Thyroid gland (tissue), 4 donors: ENCODE measurements at places on chromosomes 1 and 21.

GRCh38 chr21:38802050-38803026 is 3.4 kb upstream of the ETS2 start:
- DNase-seq: no peak

- no peak for DNase-seq
These were observed 92.5 kb upstream of the FMN2 start for GRCh38 chr1:239999170-239999569.

DNA sequence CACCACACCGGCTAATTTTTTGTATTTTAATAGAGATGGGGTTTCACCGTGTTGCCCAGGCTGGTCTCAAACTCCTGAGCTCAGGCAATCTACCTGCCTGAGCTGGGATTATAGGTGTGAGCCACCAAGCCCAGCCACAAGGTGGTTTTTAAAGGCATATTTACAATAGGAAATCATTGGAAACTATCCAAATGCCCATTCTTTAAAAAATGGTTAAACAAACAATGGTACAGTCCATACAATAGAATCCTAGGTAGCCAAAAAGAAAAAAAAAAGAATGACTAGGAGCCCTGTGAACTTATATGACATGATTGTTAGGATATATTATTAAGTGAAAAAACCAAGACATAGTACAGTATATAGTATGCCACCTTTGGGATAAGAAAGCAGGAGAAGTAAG is 5.3 kb downstream of the ATP2B4 start:
- no peak for DNase-seq

DNA sequence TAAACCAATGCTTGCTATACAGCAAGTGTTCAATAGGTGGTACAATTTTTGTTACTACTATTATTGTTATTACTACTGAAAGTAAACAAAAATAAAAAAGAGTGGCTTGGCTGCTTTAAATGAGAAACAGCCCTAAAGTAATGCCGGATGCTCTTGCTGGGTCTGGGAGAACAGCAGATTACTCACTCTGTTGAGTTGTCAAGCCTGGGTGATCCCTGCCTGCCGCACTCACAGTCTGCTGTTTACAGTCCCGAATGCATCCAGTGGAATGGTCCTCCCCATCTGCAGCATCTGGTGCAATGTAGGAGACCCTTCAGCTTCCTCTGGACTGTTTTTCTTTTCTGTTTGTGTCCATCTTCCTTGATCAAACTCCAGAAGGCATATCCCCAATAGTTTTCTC is 102.7 kb upstream of the IVNS1ABP start:
- no peak for DNase-seq

DNA sequence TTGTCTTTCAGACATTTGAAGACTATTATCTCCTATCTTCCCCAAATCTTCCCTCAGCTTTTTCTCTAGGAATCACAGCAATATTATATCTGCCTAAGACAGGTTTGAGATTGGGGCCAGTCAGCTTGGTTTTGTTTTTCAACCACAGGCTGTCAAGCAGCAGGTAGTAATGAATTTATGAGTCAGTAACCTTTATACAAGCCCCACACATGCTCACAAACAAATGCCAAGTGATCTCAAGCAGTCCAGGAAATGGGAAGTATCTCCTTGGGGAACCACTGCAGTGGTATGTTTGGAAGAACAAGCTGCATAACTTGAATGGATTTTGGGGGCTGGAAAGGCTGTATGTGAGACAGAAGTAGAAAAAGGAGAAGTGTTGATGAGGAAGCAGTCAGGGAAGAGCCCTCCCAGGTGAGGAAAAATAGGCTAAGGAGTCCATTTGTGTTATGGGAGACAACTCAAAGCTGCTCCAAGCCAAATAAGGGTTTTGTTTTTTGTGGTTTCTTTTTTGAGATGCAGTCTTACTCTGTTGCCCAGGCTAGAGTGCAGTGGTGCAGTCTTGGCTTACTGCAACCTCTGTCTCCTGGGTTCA is 2.1 kb downstream of the DHDDS start:
- no peak for DNase-seq

DNA sequence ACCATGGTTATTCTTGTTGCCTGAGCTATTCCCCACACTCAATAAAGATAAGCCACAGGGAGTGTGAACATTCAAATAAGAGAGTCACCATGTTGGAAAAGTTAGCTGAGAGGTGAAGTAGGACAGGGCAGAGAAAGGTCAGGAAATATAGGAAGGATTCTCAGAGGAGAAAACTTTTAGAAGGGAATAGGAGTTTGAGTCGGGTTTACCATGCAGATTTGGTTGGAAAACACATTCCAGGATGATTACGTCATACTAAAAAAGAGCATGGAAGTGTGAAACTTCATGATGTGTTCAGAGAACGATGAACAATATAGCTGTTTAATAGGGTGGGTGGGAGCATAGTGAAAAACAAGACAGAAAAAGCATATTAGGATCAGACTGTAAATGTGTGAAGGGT is 1125.3 kb upstream of the ADGRL2 start:
- no peak for DNase-seq

- no peak for DNase-seq
These were observed 65.1 kb upstream of the ATP1B1 start for GRCh38 chr1:169041366-169041765.

GRCh38 chr1:44985747-44986359 is 542 bp downstream of the EIF2B3 start:
- no peak for DNase-seq

DNA sequence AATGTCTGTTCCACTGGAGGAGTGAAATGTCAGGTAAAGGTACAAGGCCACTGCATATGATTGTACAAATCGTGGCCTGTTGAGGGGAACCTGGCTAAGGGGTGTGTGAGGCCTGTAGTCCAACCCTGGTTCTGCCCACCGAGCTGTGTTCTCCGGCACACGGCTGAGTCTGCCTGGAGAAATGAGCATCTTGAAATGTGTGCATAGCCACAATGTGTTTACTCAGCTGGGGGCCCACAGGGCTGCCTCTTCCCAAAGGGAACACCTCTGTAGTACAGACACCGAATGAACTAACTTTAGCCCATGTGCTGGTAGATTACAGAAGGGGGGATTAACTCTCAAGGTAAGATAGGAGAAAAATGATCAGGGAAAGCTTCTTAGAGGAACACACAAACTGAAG is 30.2 kb downstream of the AK4 start:
- no peak for DNase-seq

DNA sequence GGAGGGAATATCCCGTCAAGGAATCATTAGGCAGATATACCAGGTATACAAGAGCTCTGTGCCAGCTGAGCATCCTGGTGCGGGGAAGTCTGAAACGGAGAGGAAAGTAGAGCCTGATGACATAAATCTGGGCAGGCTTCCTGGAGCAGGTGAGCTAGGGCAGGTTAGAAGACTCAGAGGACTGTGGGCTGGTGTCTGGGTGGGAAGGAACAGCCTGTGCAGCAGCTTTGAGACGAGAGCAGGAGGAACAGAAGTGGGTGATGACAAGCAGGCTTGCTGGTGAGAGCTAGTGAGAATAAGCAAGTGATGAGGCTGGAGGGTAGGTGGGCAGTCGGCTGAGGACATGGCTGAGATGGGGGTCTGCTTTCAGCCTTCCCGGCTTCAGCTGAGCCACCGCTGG is 6.7 kb downstream of the CELSR2 start:
- no peak for DNase-seq

GRCh38 chr21:26554365-26554764 is 18.7 kb downstream of the CYYR1 start:
- no peak for DNase-seq

GRCh38 chr1:15224259-15224869 is 22.7 kb upstream of the FHAD1 start:
- DNase-seq: no peak

- no peak for DNase-seq
These were observed 382 bp downstream of the TRMT1L start for GRCh38 chr1:185156288-185156853.

GRCh38 chr1:61973100-61973837 is 221.4 kb upstream of the L1TD1 start:
- DNase-seq: peak; percentile 6

GRCh38 chr1:84146411-84147032 is 2.5 kb downstream of the PRKACB start:
- no peak for DNase-seq

DNA sequence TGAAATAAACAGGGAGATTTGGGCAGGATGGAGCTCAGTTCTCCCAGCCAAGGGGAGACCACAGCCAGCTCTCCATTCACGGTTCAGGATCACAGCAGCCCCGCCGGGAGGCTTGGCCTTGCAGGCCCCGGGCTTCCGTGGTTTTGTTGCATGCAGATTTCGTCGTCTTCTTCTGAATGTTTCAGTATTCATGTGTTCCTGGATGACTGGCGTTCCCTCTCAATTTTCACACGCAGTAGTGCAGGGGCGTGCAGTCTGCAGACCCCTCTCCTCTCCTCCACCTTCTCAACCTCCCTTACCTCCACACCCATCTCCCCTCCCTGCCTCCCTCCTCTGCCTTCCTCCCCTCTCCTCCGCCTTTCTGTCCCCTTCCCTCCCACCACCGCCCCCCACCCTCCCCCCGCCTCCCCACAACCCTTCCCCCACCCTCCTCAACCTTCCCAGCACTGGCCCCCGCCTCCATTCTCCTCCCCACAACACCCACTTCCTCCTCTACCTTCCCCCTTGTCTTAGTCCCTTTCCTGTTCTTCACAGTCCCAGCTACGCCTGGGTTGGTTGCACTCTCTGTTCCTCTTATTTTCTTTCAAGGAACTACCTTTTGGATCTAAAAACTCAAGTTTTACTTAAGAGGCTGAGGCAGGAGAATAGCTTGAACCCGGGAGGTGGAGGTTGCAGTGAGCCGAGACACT is 8.4 kb upstream of the SLC19A1 start:
- DNase-seq: no peak

DNA sequence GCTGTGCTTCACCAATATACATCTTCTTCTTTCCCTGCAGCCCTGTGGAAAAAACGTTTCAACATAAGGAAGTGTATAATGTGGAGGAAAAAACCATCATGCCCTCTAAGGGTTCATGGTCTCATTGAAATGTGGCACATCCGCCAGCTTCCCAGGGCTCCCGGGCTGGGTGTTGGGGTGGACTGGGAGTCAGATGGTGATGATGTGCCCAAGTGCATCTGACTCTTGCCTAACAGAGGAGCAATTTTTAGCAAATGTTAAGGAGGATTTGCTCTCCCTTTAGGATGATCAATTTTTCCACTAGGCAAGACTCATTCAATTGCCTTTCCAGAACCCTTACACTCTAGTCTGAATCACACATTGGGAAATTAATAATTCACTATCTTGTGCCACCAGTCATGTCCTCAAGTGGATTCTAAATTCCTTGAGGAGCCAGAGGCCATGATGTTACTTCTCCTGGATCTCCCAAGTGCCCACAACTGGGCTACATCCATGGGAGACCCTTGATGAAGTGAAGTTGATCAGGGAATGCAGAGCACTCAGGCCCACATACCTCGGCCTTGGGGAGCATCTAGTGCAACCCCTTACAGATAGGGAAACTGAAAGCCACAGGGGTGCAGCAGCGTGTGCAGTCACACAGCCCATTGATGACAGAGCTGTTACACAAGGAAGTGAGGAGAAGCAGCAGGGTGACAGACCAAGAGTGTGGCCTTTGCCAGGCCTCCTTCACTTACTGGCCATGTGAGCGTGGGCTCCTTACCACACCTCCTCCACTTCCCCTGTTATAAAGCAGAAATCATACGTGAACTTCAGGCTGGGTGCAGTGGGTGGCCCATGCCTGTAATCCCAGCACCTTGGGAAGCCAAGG is 100.0 kb upstream of the SLC44A3 start:
- DNase-seq: no peak

DNA sequence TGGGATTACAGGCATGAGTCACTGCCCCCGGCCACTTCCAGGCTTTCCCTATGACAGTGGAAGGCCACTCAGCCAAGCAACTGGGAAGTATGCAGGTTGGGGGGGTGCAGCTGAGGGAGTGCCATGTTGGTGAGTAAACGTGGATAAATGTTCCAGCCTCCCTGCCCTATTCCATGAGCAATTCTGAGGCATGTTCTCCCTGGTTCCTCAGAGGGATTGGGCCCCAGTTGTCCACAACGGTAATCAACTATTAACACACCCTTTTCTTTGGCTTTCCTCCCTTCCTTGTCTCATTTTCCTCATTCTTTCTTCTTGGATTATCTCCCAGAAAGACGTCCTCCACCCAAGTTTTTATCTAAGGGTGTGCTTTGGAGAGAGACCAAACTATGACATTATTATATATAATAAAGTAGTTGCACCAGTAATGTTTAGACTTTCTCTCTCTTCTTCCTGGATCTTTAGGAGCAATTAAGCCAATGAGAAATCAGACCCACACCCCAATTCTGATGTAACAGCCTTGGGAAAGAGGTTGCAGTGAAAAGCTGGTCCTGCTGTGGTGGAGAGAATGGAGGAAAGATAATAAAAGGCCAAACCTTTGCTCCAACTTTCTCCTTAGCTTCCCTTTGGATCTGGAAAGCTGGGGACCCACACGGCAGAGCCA is 6.8 kb upstream of the SLAMF9 start:
- DNase-seq: no peak

DNA sequence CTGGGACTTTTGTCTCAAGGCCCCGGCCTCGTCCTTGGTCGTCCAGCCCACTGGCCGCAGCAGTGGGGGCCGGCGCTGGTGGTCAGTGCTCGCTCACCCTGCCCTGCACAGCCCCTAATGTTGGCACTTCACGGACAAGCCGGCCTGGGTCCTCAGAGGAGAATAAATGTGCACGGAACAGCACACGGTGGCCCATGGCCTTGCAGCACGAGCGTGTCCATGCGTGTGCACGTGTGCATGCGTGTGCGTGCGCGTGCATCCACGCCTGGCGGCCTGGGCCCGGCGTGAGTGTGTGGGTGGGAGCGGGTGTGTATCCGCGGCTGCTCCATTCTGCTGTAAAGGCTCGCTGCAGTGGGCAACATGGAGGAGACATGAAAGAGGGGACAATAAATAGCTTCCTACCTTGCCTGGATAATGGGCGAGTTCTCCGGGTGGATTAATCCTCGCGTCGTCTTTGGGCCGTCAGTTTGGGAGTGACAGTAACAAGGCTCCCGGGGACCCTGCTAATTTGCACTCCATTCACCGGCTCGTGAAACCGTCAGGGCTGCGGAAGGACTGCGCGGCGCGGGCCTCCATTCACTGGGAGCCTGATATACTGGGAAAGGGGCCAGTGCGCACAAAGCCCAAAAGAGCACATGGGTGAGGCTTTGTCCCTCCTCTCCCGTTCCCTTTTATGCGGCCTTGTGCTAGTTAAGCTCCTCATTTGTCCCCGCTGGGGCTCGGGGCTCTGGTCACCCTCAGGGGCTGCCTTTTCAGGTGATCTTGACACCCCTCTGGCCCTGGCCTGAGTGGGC is 142.8 kb downstream of the PRDM16 start:
- no peak for DNase-seq

GRCh38 chr1:67838180-67838910 is 5.1 kb upstream of the GNG12 start:
- no peak for DNase-seq

DNA sequence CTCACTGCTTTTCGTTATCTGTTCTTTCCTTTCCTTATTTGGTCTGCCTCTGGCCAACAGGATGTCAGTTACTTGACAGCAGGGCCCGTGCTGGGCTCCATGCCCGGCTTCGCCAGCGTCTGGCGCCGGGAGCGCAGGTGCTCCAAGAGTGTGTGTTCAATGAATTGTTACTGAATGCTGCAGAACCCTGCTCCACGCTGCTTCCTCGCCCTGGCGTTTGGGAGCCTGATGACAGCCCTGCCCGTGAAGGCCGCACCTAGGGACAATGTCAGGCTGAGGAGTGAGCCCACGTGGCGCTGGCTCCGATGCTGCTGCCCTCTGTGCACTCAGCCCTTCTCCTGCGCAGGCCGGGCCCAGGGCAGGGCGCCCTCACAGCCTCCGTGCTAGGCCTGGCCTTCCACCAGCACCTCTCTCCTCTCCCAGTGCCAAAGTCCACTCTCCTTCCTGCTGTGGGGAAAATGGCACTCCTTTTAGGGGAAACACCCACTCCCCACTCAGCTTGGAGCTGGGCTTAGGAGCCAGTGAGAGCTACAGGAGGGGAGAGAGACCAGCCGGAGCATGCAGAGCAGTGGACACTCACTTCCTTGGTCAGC is 51.4 kb downstream of the ACBD3 start:
- peak; percentile 96 for DNase-seq
